Cardiac fibroblast (primary cell): ENCODE measurements at places on chromosomes 11 and 22.
A peak's percentile ranks its signal among the peaks of the same experiment; 100 is the strongest.

GRCh38 chr22:44689915-44690524 is 12.0 kb upstream of the PRR5 start:
- DNase-seq: no peak

DNA sequence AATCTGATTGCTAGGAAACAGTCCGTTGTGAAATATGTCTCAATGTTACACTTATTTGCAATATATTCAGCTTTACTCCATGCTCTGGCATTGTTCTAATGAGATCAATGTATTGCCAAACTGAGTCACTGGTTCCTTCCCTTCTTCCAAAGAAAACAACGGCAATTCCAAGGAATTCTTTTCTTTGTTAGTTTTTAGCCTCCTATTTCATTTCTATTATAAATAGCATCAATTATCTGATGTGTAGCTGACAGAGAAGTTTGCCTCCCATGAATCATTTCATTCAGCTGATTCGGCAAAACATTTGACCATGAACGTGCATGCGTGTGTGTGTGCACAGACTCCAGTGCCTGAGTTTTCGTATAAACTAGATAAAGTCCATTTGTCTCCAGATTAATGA is 346.8 kb downstream of the ETS1 start:
- DNase-seq: peak; percentile 58

GRCh38 chr11:114924042-114924441 is 245.7 kb downstream of the NXPE2 start:
- DNase-seq: no peak

GRCh38 chr11:5604896-5605295 is 8.5 kb downstream of the TRIM6 start:
- DNase-seq: no peak

DNA sequence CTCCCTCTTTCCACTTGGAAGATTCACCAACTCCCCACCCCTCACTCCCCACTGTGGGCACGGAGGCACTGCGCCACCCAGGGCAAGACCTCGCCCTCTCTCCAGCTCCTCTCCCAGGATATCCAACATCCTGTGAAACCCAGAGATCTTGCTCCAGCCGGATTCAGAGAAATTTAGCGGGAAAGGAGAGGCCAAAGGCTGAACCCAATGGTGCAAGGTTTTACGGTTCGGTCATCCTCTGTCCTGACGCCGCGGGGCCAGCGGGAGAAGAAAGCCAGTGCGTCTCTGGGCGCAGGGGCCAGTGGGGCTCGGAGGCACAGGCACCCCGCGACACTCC is 397 bp upstream of the CD44 start:
- DNase-seq: no peak

- peak; percentile 66 for DNase-seq
Observed at GRCh38 chr22:36379593-36380361, 8.0 kb downstream of the MYH9 start.

DNA sequence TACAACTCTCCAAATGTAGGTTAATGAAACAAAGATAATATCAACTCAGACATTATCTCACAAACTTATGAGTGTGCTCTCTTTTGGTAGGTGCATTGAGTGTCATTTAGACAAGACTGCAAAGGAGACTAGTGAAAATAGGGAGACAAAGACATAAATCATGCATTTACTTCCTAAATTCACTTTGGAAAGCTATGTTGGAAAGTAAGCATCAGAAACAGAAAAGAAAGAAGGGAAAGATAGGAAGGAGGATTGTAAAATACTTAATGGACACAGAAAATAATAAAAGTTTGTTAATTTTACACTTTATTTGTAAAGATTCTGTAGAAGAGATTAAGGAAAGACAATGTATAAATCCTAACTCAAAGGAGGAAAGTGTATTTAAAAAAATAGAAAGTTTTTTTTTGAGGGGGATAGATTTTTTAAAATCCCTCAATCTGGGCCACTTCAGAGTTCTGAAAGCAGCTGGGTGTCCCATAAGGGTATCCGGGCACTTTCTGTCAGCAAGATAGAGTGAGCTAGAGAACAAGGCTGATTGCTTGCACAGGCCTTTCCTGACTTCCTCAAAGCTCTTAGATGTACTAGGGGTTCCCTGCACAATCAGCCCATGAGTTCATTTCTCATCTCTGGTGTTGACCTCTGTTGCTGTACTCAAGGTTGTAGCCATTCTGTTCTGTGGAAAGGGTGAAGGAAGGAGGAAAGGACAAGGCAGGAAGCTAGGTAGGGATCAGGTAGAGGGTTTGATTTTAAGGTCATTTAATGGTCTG is 22.4 kb upstream of the RDX start:
- no peak for DNase-seq

- DNase-seq: no peak
Observed at GRCh38 chr11:8220261-8221045, 43.2 kb downstream of the LMO1 start.

GRCh38 chr11:36724742-36725385 is 126.8 kb upstream of the RAG2 start:
- no peak for DNase-seq

DNA sequence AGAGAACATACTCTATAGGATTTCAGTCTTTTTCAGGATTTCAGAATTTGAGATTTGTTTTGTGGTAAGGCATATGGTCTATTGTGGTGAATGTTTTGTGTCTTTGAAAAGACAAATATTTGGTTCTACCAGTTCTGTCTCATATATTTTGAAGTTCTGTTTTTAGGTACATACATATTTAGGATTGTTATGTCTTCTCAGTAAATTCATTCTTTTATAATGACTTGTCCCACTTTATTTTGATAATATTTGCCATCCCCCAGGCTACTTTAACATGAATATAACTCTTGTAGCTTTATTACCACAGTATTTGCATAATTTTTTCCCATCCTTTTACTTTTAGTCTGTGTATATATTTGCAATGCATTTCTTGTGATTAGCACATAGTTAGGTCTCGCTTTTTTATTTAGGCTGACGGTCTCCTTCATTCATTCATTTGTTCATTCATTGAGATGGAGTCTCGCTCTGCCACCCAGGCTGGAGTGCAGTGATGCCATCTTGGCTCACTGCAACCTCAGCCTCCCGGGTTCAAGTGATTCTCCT is 32.1 kb downstream of the MTMR3 start:
- peak; percentile 36 for DNase-seq

GRCh38 chr11:19664886-19665548 is 47.6 kb upstream of the NAV2 start:
- DNase-seq: peak; percentile 81

- DNase-seq: no peak
Observed at GRCh38 chr11:66823700-66824099, 19.5 kb upstream of the RCE1 start.

DNA sequence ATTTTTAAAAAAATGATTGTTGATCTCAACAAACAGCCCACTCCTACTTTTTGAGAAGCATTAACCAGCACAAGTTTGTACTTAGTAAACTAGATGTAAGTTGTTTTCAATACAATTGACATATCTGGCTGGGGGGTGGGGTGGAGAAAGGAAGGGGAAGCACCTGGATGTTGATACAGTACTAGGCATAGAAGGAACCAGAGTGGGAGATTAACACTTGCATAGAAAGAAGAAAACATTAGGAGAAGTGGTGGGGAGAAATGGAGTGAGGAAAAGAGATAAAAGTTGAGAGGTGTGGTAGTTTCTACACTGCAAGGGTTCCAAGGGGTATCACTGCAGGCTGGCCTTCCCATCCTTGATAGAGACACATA is 10.6 kb upstream of the GAB2 start:
- no peak for DNase-seq

DNA sequence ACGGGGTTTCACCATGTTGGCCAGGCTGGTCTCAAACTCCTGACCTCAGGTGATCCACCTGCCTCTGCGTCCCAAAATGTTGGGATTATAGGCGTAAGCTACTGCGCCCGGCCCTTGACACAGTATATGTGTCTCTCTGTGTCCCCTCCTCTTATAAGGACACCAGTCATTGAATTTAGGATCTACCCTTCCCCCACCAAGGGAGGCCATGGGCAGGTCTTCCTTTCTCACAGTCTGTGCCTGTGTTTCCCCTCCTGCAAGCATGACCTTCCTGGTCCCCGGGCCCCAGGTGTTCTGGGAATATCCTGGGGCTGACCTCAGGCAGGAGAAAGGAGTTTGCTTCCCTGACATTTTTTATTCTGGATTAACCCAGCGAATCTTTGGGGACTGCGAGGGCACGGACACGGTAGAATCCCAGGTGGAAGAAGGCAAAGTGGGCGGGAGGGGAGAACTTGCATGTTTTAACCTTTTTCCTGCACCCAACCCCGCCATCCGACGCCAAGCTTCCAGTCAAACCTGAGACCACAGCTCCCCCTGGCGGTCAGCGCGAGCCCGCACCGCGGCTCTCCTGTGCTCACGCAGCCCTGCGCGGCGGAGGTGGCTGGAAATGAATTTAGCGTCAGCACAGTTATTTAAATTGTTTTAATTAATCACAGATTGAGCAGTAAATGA is 42.1 kb upstream of the ISX start:
- DNase-seq: peak; percentile 49

- no peak for DNase-seq
Observed at GRCh38 chr11:120658071-120658423, 146.5 kb downstream of the GRIK4 start.

- no peak for DNase-seq
Observed at GRCh38 chr11:106925245-106925644, 93.0 kb downstream of the GUCY1A2 start.

DNA sequence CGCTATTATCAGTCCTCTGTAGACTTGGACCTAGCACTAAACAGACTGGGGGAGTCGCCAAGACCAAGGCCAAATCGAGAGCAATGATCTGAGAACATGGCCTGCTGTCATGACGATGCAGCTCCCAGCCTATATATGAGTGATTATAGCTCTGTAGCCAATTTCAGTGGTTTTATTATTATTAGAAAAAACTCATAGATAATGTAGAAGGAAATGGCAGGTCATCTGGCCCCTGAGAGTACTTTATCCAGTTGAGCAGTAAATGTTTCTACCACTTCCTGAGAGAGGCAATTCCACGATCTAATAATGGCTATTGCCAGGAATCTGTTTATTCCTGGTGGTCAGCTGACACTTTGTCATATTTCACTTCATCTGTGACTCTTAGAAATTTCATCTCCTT is 666.7 kb downstream of the OPCML start:
- no peak for DNase-seq

- DNase-seq: no peak
Observed at GRCh38 chr11:34155057-34155756, 49.8 kb downstream of the NAT10 start.

GRCh38 chr22:19603767-19604166 is 79.6 kb upstream of the CLDN5 start:
- no peak for DNase-seq

- DNase-seq: peak; percentile 27
Observed at GRCh38 chr11:86152006-86152862, 83.3 kb upstream of the PICALM start.
